ENCODE measurements at places on chromosomes 7 and 10.

DNA sequence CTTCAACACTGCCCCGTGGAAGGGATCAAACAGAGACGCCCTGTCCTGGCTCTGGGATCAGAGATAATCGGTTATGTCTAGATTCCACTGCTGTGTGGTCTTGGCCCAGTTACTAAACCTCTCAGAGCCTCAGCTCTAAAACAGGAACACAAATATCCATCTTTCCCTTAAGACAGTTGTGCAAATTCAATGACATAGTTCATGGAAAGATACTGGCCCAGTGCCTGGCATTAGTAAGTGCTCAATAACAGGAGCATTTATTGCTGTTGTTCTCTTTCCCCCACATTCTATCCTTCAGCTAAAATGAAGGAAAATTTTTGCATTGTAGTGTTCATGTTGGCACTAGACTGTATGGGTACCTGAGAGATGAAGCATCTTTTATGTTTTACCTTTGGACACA is 58.6 kb downstream of the TACC2 start:
- DNase-seq: no peak

GRCh38 chr7:94888551-94888950 is 18.8 kb upstream of the PPP1R9A start:
- DNase-seq: peak; percentile 21

GRCh38 chr7:84686373-84686772 is 491.8 kb upstream of the SEMA3A start:
- DNase-seq: peak; percentile 49

GRCh38 chr7:55360486-55360885 is 4.7 kb upstream of the LANCL2 start:
- no peak for DNase-seq

DNA sequence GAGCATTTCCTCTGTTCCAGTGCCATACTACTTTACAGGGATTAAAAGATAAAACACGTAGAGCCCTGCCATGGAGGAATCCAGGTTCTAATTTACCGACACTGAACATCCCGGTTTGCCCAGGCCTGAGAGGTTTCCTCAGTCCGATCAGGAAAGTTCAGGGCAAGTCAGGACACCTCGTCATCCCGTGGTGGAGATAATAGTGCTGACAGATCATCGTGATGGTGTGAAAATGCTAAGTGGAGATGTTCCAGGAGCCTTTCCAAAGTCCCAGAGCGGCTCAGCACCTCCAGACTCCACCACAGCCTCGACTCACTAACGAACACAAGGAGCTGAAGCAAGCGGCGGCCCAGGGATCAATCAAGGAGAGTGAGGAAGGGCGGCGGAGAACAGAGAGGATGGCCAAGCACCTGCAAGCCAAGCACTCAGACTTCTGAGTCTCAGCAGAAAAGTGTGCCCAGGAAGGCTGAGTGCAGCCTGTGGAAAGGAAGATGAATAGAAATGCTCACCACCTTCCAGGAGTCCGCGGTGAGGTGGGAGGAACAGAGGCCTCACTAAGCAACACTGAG is 103.7 kb upstream of the VWC2 start:
- no peak for DNase-seq

GRCh38 chr10:96229568-96230030 is 41.8 kb downstream of the BLNK start:
- DNase-seq: peak; percentile 75

- DNase-seq: no peak
Measured at GRCh38 chr10:8581521-8582225, 527.2 kb downstream of the GATA3 start.

DNA sequence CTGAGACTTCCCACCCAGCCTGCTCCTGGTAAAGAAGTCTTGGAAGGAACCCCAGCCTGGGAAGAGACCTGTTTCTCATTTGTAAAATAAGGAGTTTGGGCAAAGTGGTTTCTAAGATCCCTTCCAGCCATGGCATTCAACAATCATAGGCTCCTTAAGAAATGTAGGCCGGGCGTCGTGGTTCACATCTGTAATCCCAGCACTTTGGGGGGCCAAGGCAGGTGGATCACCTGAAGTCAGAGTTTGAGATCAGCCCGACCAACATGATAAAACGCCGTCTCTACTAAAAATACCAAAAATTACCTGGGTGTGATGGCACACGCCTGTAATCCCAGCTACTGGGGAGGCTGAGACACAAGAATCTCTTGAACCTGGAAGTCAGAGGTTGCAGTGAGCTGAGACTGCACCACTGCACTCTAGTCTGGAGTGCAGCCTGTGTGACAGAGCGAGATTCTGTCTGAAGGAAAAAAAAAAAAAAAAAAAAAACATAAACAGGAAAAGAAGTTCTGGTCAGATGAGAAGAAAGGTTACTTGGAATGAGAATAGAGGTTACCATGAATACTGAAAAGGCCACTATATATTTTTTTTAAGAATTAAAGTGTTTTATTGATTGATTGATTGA is 15.9 kb downstream of the DLG5 start:
- no peak for DNase-seq

DNA sequence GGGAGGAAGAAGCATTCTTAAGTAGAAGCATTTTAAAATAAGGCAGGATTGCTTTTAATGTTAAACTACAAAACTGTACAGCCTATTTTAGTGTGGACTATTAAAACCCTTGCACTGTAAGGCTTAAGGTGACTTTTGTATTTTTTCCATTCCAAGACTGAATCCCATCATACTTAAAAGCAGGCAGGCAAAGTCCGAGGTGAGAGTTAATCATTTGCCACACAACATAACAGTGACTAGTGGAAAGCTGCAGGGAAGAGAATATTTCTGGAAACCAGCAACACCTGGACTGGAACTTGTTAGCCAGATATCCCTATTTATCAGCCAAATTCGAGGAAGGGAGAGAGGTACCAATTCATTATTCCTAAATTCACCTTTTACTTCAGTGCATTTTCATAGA is 3.5 kb downstream of the PRR15 start:
- DNase-seq: no peak

GRCh38 chr10:123911866-123912265 is 20.3 kb upstream of the CPXM2 start:
- DNase-seq: no peak

- DNase-seq: no peak
Measured at GRCh38 chr10:100480002-100480401, 17.2 kb downstream of the WNT8B start.

- DNase-seq: no peak
Measured at GRCh38 chr7:19984231-19984632, 210.8 kb upstream of the TMEM196 start.

DNA sequence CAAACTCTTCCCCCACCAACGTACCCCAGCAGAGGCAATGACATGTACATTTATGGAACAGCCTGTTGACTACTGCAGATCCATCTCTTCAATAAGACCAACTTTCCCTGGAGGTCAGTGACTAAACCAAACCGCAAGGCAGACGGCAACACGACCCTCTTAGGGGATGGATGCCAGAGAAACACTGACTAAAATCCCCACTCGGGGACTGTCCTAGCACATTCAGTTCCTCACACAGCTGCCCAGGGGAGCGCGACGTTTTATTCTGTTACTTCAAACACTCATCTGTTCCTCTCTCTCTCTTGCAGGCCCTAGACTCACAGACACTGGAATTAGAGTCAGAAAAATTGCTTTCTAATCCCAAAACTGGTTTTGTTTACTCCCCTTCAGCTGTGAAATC is 146.5 kb upstream of the PRSS1 start:
- DNase-seq: peak; percentile 30

- no peak for DNase-seq
Measured at GRCh38 chr10:6130848-6131470, 42.1 kb downstream of the RBM17 start.

GRCh38 chr7:114819616-114820362 is 102.1 kb upstream of the MDFIC start:
- peak; percentile 99 for DNase-seq

- no peak for DNase-seq
Measured at GRCh38 chr7:6607651-6608051, 7.8 kb upstream of the ZNF853 start.

DNA sequence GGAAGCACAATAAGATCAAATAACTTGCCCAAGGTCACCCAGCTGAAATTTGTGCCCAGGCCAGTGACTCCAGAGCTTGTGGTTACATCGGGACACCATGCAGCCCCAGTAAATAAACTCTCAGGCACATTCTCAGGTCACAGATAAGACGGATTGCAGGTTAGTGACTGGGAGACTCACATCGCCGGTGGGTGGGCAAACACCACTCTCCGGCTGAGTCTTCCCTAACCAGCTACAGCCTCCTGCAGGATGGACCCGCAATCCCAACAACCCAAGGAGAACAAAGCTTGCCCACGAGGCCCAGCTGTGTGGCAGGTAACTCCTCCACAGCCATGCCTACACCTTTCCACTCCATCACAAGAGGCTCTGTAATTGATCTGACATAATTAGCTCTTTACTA is 81.7 kb upstream of the EFCAB10 start:
- DNase-seq: no peak
